CD4-positive, alpha-beta T cell treated with Interleukin-15 for 4 hours (primary cell): ENCODE measurements at places on chromosomes 6 and 20.

DNA sequence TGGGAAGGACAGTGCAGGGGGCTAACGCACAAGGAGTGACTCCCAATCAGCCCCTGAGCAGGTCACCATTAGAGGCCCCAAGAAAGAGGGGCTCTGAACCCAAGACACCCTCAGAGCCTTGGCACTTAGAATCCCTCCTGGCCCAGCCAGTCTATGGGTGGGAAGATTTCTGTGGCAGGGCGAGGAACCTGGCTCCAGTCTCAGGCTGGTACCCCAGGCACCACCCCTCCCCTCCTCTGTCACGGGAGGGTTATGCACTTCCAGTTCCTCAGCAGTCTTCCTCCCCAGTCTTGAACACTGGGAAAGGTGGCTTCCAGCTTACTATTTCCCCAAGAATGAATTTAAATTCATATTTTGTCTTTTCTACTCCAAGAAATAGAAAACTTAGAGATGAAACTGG is 27.6 kb upstream of the SSTR4 start:
- no peak for DNase-seq

DNA sequence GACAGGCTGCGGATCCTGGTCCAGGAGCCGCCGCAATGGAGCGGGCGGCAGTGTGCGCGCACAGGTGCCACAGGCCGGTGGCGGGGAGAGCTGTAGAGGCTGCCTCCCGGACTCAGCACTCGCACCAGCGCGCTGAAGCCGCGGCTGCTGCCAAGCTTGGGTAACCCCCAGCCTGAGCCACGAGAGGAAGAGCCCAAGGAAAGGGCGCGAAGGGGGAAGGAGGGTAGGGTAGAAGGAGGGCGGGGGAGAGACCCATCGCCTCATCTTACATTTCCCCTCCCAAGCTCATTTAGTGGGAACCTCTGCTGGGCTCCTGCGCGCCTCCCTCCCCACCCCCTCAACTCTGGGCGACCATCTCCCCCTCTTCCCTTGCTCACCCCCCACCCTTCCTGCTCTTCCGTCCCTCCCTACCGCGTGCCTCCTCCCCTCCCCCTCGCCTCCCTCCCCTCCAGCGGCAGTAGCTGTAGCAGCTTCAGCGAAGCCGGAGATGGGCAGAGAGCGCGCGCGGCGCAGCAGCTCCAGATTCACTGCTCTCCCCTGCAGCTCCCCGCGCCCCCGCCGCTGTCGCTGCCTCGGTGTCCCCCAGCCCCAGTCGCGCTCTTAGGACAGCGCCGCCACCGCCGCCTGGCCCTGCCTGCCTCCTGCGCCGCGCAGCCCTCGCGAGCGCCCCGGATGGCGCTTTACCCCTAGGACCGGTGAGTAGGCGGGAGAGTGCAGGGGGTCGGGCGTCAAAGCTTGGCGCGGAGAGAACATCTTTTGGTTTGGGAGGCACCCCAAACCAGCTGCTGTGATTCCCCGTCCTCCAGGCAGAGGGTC is at the start of gene FUT9:
TSS of gene FUT9 (plus strand) at position 457 of the 816 bp plus-strand sequence. CDS start 187,182 bp downstream, outside the sequence.
- DNase-seq: no peak

DNA sequence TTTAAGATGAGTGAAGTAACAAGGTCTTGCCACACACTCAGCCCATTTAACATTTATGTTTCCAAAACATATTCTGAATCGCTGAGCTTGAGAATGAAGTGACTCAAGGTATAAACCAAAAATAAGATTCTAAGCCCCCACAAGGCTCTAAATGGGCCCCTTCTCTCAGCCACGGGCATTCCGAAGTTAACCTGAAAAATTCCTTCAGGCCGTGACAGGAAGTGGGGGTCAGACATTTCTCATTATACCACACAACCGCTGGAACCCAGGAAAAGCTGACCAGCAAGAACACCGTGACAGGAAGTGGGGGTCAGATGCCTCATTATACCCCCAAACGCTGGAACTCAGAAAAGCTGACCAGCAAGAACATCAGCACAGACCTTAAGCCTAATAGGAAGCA is 247.9 kb downstream of the ERMARD start:
- no peak for DNase-seq

DNA sequence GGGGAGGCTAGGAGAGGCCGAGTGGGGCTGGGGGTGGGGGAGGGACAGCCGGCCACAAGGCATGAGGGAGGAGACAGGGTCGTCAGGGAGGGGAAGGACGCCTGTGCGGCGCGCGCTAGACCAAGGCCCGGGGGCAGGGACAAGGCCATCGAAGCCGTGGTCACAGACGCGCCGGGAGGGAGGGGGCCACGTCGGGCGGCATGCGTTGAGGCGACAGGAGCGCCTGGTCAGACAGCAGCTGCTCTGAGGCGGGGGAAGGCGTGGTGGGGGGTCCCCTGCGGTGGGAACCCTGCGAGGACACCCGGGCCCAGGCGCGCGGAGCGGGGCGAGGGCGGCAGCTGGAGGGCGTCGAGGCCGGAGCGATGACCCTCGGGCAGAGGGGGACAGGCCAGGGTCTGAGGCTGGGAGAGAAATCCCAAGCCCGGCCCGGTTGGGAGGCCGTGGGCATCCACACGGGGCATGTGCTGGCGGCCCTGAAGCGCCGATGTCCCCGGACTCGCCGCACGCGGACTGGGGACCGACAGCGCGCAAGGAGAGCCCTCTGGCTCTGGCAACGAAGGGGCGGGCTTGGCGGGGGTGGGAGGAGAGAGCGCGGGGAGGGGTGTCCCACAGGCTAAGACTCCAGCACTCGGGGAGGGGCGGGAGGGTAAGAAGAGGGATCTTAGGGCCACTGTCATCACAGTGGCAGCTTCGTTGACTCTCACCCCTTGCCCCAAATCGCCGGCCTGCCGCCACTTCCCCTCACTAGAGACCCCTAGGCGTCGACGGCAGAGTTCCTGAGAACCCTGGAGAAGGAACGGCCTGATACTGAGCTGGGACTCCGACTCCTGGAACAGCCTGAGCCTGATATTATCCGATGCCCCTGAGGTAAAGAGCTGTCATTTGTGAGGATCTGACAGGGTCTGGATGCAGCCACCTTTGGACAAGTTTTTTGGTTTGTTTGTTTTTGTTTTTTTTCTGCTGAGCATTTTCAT is 5.0 kb downstream of the TMEM239 start:
- no peak for DNase-seq

GRCh38 chr6:117228202-117228601 is 37.2 kb upstream of the VGLL2 start:
- DNase-seq: no peak

DNA sequence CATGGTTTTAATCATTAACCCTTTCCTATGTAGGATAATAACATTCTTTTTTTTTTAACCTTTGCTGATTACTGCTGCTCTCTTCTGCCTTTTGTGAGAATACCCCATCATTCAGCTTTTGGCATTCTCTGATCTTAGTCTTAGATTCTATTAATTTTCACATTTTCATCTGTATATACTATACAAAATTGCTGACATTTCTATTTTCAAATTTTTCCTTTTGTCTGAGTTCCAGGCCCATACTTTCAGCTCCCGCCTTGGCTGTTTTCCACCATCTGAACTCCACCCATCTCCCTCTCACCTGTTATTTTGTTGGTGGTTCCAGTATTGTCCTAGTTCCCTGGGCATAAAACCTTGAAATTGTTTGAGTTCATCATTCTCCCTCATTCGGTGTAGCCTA is 59.2 kb downstream of the PKIB start:
- DNase-seq: no peak

- DNase-seq: no peak
Measured at GRCh38 chr6:83883240-83883639, 23.8 kb downstream of the CYB5R4 start.

DNA sequence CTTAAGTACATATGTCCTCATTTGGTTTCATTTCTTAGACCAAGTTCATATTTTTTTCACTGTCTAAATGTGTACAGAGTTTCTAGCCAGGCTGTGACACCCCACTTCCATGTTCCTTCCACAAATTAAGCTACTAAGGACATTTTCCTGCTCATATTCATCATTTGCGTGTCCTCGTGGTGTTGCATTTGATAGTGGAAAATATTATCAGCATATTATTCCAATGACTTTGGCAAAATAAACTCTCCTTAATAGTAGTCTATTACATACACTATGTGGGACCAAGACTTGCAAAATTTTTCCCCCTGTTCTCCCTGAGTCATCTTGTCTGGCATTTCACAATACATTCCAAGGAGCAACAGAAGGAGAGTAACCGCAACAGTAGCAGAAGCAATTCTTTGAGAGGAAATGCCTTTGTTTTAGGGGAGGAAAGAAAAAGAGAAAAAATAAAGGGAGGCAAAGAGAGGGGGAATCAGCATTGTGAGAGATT is 599.2 kb downstream of the COL12A1 start:
- DNase-seq: no peak

DNA sequence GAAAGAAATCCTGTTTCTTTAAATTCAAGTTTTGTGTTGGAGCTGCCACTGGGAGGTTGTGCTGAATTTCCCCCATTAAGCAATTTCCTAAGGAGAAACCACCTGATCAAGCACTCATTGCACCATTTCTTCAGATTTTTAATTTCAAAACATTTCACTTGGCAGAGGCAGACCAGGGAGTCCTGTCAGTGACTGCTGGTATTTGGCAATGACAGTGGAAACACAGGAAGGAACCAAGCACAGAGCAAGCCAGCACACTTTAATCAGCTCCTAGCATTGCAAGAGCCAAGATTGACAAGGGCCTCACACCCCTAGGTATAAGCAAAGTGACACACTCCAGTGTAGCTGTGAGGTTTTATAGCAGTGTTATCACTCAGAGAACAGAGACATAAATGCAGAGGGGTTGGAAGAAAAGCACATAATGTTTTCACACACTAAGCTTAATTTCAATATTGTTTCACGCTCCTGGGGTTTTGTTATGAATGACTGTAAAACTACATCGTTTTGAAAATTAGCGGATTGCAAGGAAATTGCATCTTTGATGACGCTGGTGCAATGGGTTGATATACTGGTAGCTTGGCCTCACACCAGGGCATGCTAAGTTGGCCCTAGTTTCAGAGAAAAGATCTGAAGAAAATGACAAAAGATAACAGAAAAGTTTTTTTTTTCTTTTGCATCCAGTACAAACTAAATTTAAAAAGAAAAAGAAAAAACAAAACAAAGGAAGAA is 768.4 kb downstream of the TFAP2A start:
- DNase-seq: no peak

DNA sequence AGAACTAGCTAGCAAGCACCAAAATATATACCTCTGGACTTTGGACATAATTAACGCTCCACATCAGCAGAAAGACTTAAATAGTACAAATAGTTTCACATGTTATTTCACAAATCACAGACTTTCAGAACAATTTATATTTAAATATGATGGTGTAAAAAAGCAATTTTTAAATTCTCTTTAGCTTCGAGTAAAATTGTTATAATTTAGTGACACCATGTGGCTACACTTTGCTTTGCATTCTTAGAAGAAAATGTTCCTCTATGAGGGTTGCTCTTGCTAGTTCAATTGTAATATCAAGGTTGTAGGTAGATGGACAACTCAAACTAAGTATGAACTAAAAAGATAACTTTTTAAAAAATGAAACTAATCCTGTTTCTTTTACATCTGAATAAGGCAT is 69.0 kb downstream of the BTBD9 start:
- DNase-seq: no peak

GRCh38 chr6:12459945-12460661 is 169.9 kb downstream of the EDN1 start:
- no peak for DNase-seq

DNA sequence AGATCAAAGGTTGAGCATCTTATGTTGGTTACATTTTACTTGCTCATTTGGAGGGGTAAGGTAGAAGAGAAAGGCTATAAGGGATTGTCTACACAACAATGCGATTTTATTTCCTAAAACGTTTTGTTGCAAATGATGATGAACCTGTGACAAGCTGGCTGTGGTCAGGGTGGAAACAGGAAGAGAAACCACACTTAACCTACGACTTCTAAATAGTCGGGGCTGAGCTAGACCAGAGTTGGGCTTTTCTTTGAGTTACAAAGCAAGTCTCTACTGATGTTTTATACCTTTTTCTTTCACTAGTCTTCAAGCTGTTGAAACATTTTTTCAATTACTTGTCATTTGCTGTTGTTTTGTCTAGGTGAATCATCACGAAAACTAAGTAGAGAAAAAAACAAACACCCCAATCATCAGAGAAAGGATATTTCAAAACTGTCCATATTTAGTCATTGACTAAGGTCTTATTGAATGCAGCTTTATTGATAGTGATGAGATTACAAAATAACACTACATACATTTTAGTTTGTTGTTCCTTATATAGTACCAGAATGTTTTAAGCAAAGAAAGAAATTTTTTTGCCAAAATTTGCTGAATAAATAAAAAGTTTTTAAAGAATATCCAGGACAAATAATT is 18.0 kb downstream of the KLHL31 start:
- DNase-seq: peak; percentile 52

DNA sequence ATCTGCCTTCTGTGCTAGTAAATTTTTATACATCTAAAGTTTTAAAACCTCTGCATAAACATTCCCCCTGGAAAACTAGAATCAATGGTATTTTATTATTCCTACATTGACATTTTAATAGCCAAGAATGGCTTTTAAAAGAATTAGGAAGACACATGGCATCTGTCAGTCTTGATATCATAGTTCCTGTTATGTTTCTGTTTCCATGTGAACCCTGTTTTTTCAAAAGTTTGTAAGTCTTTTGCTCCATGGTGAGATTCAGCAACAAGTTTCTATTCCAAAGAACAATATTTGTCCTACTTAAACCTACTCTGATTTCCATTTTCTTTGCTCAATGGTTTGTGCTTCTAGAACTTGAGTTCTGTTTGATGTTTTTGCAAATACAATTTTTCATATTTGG is 95.2 kb downstream of the PLEKHG1 start:
- DNase-seq: no peak

- DNase-seq: no peak
Measured at GRCh38 chr6:18536591-18537055, 149.5 kb downstream of the RNF144B start.

- DNase-seq: no peak
Measured at GRCh38 chr20:62214067-62214466, 6.0 kb downstream of the HRH3 start.

DNA sequence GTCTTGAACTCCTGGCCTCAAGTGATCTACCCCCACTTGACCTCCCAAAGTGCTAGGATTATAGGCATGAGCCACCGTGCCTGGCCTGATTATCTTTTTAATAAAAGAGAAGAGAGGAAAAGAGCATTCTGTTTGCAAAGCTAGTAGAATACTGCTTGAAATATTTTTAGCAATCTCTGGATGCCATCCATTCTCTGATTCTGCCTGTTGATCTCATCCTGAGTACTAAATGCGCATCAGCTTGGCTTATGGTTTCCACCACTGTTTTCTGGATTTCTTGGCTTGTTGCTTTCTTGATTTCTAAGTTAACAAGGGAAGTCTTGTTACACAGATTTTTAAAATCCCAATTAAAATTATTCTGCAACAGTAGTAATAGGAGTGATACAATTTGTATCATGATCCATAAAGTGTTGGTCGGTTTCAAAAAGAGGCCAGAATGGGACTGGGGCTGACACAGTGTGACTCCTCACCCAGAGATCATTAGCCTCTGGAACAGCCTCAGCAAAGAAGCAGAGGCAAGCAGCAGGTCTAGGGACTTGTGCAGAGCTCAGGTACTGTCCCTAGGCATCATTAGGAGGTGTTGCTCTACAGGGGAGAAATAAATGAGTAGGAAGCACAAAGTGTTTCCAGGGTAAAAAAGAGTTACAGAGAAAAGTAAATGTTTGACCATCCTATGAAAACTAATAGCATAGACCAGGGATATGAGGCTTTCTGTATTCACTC is 17.8 kb upstream of the SLC16A10 start:
- DNase-seq: no peak

- DNase-seq: no peak
Measured at GRCh38 chr20:57395111-57395966, 4.1 kb downstream of the RBM38 start.

GRCh38 chr6:158780246-158780884 is 38.8 kb downstream of the EZR start:
- no peak for DNase-seq

GRCh38 chr6:101733899-101734298 is 340.4 kb downstream of the GRIK2 start:
- DNase-seq: no peak
